ENCODE measurements at places on chromosomes 13 and 19.

GRCh38 chr13:77001963-77002587 lies 10.2 kb downstream of the CLN5 start:
- DNase-seq: no peak

DNA sequence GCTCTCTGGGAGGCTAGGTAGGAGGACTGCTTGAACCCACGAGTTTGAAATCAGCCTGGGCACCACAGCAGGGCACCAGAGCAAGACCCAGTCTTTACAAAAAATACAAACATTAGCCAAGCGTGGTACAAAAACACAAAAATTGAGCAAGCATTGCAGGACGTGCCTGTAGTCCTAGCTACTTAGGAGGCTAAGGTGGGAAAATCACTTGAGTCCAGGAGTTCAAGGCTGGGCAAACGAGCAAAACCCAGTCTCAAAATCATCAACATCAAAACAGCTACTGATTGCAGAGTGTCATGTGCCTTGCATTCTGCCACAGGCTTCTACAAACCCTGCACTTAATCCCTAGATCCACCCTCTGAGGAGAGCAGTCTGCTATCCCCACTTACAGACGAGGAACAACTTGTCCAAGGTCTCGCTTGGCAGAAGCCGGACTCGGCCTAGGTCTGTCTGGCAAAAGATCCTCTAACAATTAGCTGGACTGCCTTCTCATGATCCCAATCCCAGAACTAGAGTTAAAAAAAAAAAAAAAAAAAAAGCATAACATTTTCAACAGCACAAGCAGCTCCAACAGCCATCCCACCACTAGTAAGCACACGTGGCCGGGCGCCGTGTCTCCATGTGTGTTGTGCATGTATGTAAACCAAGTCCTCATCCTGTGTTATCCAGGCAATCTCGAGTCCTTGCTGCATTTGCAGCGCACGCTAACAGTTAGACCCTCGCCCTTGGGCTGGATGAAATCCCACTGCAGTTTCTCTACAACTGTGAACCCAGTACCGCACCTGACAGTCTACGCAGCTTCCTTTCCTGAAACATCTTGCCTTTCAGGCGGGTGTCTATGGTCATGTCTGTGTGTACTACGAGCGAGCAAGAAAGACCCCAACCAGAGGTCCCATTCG lies 2.0 kb downstream of the PPP6R1 start:
- no peak for DNase-seq

GRCh38 chr19:46618670-46619231 lies 6.1 kb downstream of the PTGIR start:
- no peak for DNase-seq

DNA sequence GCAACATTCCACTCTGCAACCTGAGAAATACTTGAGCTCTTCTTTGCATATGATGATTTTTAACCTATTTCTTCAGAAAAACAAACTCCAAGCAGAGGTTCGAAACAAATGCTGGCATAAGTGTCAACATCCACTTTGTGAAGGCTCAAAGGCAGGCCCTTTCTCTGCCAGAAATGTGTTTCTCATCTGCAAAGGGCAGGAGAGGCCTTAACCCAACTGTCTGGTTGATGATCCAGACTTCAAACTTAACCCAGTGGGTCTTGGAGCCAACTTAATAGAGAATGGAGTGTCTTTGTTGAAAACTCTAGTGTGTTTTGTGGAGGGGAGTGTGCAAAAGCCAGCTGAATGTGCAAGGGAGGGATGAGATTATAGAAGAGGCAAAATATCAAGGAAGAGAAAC lies 28.3 kb upstream of the ZNF507 start:
- DNase-seq: no peak

GRCh38 chr19:47757617-47758442 lies 12.5 kb downstream of the NOP53 start:
- DNase-seq: no peak

GRCh38 chr19:31111741-31112140 lies 237.5 kb downstream of the TSHZ3 start:
- no peak for DNase-seq

DNA sequence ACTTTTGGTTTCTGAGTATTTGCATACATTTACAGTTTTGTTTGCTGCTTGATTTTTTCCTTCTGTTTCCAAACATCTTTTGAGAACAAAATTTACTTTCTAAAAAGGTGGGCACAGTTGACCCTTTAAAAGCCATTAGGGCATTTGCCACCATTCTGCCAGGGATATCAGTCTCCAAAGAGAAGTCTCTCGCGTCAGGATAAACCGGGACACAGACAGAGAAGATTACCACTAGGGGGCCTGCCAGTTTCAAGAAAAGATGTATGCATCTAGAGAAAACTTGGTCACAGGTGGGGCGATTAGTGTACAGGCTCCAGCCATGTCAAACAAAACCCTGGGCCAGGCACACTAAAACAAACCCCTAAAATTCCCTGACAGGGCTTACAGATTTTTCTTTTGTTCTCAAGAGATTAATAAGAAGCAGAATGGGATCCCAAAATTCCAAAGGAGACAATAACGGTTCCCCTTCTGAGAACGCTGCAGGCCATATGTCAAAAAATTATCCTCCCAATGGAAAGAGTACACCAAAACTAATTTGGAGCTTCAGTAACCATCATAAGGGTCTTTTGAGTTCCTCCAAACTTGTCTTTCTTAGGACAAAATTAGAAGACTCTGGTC lies 10.7 kb upstream of the PABPC3 start:
- DNase-seq: no peak

DNA sequence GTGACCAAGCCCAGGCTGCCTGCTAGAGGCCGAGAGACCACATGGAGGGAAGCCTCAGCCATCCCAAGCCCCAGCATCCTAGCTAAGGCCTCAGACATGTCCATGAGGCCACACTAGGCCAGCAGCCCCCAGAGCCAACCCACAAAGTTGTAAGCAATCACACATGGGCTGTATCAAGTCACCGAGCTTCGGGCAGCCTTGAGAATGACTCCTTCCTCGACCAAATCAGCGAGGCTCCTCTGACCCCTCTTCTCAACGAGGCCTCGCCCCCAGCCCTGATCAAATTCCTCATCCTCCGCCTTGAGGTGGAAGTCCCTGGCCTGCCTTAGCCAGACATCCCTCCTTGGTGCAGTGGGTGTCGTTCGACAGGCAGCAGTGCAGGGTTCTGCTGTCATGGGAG lies 1.9 kb upstream of the SPACA7 start:
- DNase-seq: no peak

GRCh38 chr13:67742478-67742877 lies 512.3 kb upstream of the PCDH9 start:
- DNase-seq: no peak

GRCh38 chr19:2341244-2341751 lies 12.8 kb downstream of the SPPL2B start:
- DNase-seq: no peak

- no peak for DNase-seq
Observed at GRCh38 chr19:49470615-49470978, 3.4 kb upstream of the FLT3LG start.

- DNase-seq: no peak
Observed at GRCh38 chr13:105442949-105443699, 1092.3 kb downstream of the EFNB2 start.

GRCh38 chr13:113763961-113764792 lies 5.2 kb downstream of the TMEM255B start:
- DNase-seq: no peak

GRCh38 chr13:66745307-66745706 lies 484.8 kb downstream of the PCDH9 start:
- no peak for DNase-seq

DNA sequence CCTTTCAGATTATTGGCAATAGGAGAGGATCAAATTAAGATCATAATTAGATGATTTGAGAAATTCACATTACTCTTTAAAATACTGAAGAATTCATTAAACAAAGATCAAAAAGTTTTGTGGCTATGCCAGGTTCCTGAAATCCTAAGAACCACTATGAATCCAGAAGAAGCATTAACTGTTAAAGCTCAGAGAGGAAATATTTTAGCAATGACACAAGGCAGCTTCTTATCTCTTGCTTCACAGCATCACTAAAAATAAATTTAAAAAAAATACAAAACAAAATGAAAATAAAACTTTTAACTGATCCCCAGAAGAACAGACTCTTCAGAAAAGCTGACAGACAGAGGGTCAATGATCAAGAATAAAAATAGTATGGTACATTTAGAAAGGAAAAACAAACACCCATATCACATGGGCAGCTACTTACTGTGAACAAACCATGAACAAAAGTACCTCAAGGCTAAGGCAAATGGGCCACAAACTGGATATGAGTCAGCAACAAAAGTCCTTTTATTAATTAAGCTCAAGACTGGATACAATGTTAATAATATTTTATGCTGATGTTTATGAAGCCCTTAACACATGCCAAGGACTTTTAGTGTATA lies 19.6 kb downstream of the RNF6 start:
- DNase-seq: no peak

DNA sequence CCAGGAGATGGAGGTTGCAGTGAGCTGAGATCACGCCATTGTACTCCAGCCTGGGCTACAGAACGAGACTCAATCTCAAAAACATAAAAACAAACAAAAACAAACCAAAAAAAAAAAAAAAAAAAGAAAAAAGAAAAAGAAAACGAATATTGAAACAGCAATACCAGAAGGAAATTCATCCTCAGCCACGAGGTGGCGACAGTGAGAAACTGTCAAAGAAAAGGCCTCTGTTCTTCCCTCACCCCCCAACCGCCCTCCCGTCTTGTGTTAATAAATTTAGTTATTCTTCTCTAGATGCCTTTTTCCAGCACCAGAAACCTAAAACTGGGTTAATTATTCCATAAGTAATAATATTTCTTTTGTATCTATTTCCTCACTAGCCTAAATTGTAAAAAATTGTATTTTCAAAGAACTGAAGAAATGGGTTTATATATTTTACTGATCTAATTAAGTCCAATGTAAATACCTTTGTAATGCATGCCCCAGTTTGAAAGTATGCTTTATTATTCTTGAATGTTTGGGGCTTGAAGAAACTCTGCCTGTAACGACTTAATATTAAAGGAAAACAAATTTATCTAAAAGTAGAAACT lies 38.6 kb downstream of the LIG4 start:
- peak; percentile 20 for DNase-seq

GRCh38 chr13:21005193-21005592 lies 56.2 kb downstream of the LATS2 start:
- DNase-seq: no peak

DNA sequence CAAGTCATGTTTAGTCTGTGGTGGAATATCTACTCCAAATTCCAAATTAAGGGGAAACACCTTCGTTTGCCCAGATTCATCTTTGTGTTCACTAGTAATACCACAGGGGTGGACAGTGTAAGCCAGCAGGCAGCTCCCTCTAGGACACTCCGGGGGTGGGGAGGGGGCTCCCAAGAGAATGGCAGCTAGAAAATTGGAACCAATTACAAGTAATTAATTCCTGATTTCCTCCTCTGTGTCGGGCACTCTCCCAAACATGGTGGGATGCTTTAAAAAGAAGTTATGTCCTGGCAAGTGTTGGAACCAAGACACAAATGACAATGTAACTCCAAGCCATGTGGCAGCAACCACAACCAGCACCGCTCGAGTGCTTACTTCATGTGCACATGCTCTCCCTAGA lies 5.9 kb downstream of the COL4A1 start:
- DNase-seq: no peak

GRCh38 chr19:54572696-54573311 lies 786 bp upstream of the LILRA2 start:
- no peak for DNase-seq

DNA sequence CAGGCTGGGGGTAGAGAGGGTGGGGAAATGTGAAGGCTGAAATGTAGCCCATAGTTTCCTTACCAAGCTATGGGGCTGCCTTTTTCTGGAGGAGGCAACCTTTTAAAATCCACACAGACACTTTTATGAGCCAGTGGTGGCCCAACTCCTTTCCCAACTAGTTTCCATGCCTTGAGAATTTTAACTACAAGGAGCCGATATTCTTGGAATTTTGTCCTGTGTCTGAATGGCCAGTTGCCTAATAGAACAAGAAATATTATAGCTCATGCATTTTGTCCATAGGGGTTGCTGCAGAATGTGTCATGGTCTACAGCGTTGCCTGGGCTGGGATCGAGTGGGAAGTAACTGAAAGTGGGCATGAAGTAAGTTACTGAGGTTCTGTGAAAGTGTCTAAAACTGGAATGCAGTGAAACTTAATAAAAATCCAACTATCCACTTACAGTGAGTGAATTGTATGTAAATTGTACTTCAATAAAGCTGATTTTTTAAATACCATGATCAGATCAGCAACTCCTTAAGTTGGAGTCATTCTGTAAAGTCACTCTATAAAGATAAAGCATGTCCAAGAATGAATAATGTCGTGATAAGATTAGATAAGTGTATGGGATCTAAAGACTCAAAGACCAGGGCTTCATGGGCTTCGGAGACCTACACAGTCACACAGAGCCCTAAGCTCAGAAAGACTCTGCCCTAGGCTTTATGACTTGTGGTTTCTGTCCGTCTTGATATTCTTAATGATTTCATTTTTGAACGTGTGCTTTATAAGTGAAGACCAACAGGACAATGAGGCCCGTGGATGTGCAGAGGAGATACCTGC lies 122.6 kb upstream of the FNDC3A start:
- no peak for DNase-seq
